ENCODE measurements at places on chromosomes 6 and 20.
A peak's percentile ranks its signal among the peaks of the same experiment; 100 is the strongest.

DNA sequence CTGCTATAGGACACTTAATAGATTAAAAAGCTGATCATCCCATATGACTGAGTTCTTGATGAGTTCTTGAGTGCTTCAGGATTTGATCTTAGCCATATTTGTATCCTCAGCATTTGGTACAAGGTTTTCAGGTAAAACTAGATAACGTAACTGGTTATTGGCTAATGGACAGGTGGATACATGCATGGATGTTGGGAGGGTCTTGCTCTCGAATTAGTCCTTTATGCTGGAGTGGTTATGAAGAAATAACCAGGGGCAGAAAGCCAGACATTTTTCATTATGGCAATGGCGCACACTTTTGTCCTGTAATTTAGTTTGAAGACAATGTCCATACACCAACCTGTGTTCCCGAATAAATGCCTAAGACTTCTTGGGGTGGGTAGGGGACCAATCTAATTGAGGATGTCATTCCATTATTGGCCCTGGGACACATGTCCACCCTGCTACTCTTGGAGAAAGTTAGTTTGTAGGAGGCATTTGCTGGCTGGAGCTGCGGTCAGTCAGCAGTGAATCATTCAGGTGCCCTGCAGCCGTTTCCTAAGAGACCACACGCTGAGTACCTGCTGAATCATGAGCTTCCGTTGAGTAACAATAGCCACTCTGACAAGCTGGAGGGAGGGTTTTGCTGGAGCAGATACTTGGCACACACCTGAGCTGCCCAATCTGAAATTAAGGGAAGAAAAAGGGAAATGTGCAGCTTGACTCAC is 194.4 kb downstream of the FOXA2 start:
- no peak for DNase-seq

- DNase-seq: no peak
Measured at GRCh38 chr20:36405255-36405654, 99.1 kb downstream of the DLGAP4 start.

GRCh38 chr6:43260791-43261190 is 17.5 kb downstream of the TTBK1 start:
- DNase-seq: no peak

DNA sequence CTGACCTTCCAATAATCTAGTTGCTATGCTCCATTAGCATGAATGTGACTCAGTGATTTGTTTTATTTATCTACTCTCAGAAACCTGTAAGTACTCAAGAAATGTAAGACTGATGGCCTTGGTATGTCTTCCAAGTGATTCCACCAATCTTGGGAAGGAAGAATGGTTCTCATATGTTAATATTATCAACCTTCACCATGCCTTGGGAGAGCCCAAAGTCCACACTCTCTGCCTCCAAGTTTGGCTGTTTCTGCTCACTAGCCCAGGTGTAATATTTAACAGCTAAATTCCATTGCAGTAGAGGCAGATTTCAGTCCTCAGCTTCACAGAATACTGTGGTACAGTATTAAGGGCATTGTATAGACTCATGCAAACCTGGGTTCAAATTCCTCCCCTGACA is 51.8 kb downstream of the CLIC5 start:
- DNase-seq: no peak

GRCh38 chr6:65776332-65776731 is 69.3 kb upstream of the EYS start:
- DNase-seq: no peak

- no peak for DNase-seq
Measured at GRCh38 chr20:45467861-45468260, 1.7 kb upstream of the WFDC2 start.

DNA sequence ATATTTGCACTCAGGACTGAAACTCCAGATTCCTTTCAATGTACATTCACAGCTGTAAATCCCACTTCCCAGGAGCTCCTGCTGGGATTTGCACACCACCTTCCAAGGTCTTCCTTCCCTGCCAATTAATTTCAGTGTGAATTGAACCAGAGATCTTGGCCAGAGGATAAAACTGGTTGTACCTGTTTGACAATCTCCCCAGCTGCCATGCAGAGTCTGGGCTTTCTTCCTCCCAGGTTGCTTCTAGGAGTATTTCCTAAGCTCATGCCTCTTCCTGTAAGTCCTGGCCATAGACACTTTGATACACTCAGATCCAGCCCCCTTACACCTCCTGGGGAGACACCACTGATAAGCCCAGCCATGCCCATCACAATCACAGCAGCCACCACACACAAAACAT is 15.6 kb downstream of the MAFB start:
- DNase-seq: no peak

DNA sequence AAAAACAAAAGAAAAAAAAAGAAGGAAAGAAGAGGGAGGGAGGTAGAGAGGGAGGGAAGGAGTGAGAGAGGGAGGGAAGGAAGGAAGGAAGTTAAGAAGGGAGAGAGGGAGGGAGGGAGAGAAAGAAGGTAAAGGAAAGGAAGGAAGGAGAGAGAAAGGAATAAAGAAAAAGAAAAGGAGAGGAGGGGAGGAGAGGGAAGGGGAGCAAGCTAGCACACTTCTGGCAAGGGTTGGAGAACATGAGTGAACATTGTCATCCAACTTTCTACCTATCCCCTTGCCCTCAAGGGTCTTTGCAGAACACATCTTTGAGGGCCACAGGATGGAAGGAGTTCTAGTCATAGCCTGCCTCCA is 34.1 kb upstream of the IL17A start:
- DNase-seq: no peak

DNA sequence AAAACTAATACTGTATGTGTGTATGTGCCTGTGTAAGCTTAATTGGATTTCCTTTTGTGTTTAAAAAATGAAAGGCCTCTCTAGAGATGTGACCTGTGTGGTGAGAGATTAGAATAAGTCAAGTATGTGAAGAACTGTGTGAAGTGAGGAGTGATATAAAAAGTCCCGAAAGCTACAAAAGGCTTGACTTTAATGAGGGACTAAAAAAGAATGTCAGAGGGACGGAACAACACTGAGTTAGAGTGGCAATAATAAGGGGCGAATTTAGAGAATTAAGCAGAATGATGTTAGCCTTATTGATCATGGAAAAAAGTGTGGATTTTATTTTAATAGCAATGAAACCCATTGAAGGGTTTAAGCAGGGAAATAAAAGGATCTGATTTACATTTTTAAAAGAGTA is 1281.2 kb upstream of the ADGRB3 start:
- no peak for DNase-seq

DNA sequence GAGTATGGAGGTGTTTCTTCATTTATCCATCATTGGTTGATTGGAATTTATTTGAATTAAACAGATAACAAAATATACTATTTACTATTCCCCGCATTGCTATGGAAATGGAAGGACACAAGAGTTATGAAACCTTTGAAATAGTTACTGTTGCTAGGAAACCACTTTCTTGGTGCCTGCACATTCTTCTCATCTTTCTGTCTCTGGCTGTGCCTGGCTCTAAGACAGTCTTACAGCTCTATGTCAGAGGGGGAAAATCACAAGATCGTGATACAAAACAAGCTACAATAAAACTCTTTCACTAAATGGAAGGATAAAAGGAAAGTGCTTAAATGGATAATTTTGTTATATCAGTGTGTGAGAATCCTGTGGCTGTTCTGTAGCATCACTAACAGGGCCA is 453.0 kb downstream of the LMBRD1 start:
- DNase-seq: no peak

GRCh38 chr20:9422321-9423057 is 91.9 kb upstream of the LAMP5 start:
- DNase-seq: no peak

GRCh38 chr6:127554435-127555006 is 22.5 kb upstream of the C6orf58 start:
- peak; percentile 7 for DNase-seq

DNA sequence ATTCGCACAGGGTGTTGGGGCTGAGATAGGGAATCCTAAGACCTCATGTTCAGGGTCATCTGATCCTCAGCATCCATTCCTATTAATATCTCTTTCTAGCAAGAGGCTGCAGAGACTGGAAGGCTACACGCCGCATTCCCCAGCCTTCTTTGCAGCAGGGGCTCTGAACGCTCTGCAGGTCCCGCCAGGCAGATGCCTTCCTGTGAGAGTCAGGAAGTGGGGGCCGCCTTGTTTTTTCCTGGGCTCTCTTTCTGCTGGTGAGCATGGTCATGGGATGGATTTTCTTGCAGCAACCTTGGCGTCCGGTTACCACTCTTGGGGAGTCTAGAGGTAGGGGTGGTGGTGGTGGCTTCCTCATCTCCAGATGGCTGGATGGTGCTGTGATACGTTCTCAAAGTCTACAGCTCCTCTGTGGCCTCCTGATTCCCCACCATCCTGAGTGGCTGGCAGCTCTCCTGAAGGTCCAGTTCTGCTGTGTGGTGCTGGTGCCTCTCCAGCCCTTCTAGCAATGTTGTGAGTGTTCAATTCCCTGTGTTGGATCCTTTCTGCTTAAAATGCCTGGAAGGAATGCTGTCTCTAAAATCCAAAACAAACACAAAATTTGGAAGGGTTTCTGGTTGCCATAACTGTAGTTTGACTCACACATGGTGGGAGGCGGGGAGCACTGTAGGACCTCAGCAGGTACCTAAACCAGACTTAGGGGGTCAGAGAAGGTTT is 111.9 kb downstream of the CEBPB start:
- DNase-seq: no peak

GRCh38 chr6:81997090-81997926 is 244.8 kb upstream of the TENT5A start:
- DNase-seq: no peak

DNA sequence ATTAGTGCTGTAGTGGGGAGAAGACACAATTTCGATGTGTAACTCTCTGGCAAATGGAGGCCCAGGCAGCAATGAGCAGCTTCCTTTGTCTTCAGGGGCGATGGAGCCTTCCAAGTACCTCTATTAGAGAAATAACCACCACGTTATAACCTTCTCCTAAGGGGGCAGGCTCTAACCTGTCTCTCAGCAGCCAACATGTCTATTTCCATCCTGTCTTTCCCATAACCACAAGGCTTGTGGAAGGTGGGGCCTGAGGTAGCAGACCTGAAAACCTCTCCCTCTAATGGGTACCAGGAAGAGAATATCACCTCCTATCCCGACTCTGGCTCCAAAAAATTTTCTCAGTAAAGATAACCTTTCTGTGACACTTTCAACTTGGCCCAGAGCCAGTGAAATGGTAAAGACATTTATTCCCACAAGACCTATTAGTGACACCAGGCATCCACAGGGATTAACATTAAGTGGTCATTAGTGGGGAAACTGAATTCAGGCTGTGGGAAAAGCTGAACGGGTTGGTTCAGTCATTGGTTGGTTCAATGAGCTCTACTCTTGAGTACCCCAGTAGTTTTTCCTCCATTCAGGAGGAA is 4.0 kb downstream of the PEX6 start:
- no peak for DNase-seq

- DNase-seq: peak; percentile 77
Measured at GRCh38 chr6:26554697-26555504, 16.7 kb downstream of the HMGN4 start.

- DNase-seq: no peak
Measured at GRCh38 chr6:130760006-130760405, 67.2 kb upstream of the SMLR1 start.

DNA sequence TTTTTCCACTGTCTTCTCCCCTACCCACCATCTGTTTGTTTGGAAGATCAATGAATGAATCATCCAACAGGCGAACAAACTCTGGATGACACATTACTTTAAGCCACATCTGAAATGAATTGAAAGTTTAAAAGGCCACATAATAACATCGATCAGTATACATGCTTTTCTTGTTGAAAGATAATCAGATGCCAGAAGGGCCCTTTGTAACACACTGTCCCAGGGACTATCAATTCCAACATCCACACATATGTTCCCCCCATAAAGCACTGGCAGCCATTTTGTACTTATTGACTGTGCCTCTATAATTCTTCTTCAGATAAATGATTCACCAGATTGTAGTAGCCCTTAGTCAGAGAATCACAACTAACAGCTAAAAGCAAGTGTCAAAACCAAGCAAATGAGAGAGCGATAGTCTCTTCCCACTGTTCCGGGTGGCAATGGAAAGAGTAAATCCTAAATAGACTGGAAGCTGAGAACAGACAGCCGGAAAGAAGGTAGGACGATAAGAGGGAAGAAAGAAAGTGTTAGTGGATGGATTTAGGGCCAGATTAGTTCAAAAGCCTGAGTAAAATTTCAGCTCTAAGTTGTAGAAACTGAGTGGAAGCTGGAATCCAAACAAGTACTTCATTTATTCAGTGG is 184.9 kb upstream of the TENT5A start:
- DNase-seq: no peak

- no peak for DNase-seq
Measured at GRCh38 chr20:63934271-63935068, 21.7 kb downstream of the UCKL1 start.

DNA sequence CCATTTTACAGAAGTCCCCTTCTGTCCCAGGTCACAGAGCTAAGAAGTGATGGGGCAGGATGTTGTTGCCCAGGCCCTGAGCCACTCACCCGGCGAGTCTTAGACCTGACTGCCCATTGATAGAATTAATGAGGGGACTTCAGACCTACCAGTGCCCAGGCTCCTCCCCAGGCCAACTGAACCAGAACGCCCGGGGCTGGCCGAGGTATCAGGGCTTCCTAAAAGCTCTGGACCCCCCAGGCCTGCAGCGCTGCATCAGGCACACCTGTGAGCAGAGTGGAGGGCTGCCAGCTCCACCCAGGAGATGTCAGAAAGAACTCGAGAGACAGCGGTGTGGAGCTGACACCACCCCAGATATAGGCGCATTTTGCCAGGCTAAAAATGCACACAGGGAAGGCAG is 3.5 kb downstream of the GPR31 start:
- no peak for DNase-seq

DNA sequence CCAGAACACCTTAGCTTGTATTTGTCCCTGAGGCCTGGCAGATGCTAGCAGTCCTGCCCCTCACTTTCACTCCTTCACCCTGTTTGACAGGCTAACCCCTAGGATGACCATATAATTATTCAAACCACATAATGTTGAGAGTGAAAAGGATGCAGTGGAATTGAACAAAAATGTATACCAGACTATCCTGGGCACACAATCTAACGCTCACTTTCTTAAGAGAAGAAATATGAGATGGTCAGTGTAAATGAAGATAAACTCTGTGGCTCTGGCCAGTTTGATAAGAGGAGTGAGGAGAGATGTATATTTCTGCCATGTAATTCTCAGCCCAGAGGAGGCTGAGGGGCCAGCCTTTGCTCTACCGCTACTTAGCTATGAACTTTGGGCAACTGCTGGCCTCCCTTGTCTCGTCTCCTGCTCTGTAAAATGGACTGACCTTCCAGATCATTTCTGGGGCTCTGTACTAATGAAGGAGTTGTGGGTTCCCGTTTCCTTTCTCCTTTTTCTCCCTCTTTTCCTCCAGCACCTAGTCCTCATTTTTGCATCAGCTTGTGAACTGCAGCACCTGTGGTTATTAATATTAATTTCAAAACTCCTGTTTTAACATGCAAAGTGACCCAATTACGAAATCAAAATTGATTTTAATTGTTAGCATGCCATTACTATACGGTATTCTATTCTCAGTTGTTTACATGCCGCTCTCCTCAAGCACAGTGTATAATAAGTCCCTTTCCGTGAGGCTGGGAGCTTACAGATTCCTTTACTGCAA is 92.5 kb upstream of the IYD start:
- no peak for DNase-seq

GRCh38 chr6:75813476-75814250 is 64.6 kb downstream of the MYO6 start:
- DNase-seq: no peak

- DNase-seq: no peak
Measured at GRCh38 chr6:168415993-168416530, 24.9 kb upstream of the SMOC2 start.

GRCh38 chr6:48184648-48185047 is 73.7 kb upstream of the PTCHD4 start:
- no peak for DNase-seq
